Stimulated activated CD4-positive, alpha-beta T cell treated with anti-CD3 and anti-CD28 coated beads, Interleukin-15, amount 100 ng/mL, for 1 hour (primary cell): ENCODE measurements at places on chromosomes 1 and 21.

DNA sequence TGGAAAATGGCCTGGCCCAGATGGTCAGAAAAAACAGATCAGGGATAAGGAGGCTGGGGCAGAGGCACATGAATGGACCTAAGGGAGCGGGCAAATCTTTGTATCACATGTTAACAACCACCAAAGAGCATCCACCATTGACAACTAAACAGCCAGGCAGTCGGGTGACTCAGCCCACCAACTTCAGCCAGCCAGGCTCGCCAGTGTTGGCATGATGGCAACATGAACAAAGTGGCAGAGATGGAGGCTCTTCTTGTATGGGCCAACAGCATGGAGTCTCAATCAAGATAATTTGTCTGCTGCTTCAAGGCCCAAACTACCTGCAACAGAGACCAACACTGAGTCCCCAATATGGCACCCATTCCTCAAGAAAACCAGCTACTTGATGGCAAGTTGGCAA is 16.5 kb upstream of the KIAA1614 start:
- no peak for DNase-seq

GRCh38 chr1:185440877-185441276 is 123.8 kb upstream of the IVNS1ABP start:
- DNase-seq: no peak

GRCh38 chr1:99969260-99969728 is 502 bp upstream of the SLC35A3 start:
- no peak for DNase-seq

GRCh38 chr1:207892764-207893163 is 18.2 kb downstream of the CD34 start:
- no peak for DNase-seq

GRCh38 chr1:172779491-172779890 is 120.6 kb downstream of the FASLG start:
- DNase-seq: no peak

GRCh38 chr1:4939266-4939665 is 284.9 kb downstream of the AJAP1 start:
- no peak for DNase-seq

DNA sequence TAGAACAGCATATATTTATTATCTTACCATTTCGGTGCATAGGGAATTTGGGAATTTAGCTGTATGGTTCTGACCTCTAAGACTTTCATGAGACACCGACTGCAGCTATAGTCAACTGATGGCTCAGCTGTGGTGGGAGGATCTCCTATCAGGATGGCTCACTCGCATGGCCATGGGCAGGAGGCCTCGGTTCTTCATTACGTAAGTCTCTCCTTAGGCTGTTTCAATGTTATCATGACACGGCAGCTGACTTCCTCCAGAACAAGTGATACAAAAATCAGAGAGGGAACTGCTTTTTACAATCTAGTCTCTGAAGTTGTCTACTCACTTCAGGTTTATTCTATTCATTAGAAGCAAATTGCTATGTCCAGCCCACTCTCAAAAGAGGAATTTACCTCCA is 13.3 kb upstream of the CAPN8 start:
- DNase-seq: no peak

DNA sequence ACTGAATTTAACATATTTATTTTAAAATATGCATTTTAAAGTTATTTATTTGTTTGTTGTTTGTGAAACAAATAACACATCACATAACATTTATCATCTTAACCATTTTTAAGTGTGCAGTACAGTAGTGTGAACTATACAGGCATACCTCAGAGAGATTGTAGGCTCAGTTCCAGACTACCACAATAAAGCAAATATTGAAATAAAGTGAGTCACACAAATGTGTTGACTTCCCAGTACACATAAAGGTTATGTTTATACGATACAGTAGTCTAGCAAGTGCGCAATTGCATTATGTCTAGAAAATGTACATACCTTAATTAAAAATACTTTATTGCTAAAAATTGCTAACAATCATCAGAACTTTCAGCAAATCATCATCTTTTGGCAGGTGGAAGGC is 739.4 kb upstream of the ADGRL4 start:
- no peak for DNase-seq

DNA sequence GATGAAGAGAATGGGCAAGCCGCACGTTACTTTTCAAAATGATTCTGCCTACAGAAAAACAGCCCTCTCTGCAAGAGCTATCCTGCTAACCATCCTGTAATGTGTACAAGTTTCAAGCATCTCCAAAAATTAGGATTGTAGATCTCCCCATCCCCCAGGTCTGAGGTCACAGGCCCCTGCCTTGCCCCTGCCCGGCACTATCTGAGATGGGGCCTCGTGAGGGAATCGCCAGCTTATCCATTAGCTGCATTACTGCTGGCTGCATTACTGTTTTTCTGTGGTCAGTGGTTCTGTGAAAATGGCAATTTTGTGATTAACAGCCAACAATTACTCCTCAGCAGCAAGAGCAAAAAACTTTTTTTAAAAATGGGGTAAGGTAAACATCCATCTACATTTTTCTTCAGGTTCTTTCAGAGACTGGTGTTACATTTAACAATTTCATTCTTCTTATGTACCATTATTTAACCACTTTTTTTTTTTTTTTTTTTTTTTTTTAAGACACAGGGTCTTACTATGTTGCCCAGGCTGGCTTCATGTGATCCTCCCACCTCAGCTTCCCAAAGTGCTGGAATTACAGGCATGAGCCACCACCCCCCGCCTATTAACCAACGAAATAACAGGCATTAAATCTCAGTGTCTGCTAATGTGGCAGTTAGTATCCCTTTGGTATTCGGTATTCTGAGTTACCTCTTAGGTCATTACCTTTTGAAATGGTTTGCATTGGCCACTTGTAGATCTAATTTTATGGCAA is 83.8 kb downstream of the MRPL37 start:
- DNase-seq: no peak

DNA sequence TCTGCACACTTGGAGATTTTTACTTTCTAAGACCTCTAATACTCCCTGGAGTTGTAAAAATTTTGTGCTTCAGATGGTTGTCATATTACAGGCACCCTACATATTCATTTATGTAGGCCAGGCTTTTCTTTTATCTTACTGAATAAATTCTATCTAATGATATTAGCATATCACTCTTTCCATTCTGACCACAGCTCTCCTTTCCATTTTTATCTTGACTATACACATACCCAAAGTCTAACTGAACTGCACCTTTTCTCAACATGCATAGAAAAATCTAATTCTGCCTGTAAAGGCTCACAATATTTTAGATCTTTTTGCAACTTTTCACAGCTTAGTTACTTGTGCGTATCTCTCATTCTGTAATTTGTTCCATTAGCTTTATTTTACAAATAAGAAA is 52.7 kb upstream of the TSHB start:
- DNase-seq: no peak

- no peak for DNase-seq
Observed at GRCh38 chr1:239426821-239427475, 40.6 kb downstream of the CHRM3 start.

- DNase-seq: no peak
Observed at GRCh38 chr1:61157468-61157987, 75.2 kb downstream of the NFIA start.

DNA sequence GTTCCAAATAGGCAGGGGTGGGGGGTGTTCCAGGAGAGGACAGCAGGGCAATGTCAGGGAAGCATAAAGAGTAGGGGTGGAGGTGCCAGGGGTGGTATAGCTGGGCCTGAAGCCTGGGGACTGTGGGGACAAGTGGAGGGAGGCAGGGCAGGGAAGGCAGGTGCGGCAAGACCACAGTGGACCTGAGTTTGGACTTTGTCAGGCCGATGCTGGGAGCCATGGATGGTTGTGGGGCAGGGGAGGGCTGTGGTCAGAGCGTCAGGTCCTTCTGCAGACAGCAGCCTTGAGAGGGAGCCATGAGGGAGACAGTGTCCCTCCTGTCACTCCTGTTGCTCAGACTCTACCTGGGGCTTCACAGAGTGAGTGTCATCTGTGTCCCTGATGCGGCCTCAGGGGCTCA is 320.3 kb downstream of the PTPRU start:
- no peak for DNase-seq

GRCh38 chr1:57404884-57405283 is 19.0 kb downstream of the DAB1 start:
- DNase-seq: no peak

DNA sequence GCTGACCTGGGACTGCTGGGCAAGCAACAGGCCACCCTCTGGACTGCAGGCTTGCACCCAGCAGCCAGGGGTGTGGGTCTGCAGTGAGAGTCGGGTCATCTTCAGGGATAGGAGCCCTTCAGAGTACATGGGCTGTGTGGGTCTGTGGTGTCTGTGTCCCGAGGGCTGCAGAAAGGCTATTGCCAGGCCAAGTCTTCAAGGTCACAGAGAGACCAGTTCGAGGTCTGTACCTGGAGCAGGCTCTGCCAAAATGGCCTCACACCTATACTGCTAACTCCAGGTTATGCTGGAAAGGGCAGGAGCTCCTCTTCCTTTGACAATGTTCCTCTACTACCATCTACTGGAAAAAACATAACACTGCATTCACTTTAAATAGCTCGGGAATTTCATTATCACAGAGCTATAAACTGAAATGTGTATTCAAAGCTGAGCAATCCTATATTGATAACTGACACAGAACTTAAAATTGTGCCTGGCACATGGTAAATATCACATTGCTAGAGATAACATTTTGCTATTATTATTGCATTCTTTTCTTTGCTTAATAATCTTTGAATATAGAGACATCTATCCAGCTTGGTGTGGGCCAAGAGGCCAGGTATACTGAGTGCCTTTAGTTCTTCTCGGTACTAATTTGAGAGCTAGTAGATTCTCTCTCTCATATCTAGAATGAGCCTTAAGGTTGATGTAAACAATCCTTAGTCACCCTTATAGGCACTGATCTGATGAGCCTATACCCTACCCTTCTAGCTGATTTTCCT is 6.9 kb upstream of the DNAH14 start:
- DNase-seq: no peak

DNA sequence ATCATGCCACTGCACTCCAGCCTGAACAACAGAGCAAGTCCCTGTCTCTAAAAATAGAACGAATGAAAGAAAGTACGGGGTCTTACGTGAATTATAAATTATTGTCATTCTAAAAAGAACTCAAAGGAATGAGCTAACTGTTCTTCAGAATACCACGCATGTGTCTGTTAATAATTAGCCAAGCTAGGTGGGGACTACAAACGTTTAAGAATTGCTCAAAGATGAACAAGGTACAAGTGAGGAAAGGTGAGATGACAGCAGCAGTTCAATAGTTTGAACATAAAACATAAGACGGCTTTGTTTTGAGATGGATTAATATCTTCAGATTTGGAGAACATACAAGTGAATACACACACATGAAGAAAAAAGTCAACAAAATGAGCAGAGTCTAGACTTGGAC is 79.6 kb downstream of the UBR4 start:
- no peak for DNase-seq

GRCh38 chr1:225406976-225407725 is 20.7 kb downstream of the LBR start:
- DNase-seq: no peak

DNA sequence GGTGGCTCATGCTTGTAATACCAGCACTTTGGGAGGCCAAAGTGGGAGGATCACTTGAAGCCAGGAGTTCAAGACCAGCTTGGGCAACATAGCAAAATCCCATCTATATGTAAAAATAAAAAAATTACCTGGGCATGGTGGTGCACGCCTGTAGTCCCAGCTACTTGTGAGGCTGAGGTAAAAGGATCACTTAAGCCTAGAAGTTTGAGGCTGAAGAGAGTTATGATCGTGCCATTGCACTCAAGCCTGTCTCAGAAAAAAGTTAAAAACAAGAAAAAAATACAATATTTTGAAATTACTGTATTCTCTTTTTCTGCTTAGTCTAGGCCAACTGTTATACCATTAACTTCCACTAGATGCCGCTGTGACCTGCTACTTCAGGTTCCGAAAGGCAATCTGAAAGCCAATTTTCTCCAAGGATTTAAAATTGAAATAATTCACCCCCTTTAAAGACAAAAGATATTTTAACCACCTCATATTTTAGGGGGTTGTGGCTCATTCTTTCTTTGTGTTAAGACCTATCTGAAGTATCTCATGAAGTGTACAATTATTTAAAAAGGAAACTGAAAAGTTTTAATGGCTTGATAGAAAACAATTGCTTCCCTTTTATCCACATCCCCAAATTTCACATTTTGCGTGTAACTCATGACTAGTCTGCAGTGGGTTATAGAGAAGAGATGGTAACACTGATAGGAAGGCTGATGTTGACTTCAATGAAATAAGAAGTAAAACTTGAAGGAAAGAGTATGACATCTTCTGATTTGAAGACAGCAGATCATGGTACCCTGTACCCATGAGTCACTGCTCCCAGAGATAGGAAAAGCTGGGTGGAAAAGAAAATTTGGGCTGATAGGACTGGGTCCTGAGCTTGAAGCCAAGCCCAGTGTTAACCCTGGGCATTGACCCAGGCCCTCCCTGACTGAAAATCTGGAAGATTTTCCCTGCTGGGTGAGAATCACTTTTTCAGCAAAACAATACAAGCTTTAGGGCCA is 24.4 kb upstream of the CLDN14 start:
- no peak for DNase-seq

GRCh38 chr1:154992721-154993571 is 440 bp upstream of the LENEP start:
- no peak for DNase-seq

GRCh38 chr1:31693231-31693630 is 10.6 kb downstream of the COL16A1 start:
- DNase-seq: no peak

DNA sequence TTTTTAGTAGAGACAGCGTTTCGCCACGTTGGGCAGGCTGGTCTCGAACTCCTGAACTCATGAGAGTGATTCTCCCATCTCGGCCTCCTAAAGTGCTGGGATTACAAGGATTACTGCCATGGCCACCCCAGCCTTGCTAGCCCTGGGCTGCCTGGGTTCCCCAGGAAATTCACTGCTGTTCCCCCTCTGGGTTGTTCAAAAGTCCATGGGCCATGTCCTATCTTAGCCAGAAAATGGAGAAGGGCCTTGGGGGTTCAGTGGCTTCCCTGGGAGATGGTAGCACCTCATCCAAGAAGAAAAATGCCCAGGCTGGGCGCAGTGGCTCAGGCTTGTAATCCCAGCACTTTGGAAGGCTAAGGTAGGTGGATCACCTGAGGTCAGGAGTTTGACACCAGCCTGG is 20.9 kb downstream of the SLC26A9 start:
- no peak for DNase-seq

- no peak for DNase-seq
Observed at GRCh38 chr1:166040202-166040997, 126.4 kb downstream of the FAM78B start.

- no peak for DNase-seq
Observed at GRCh38 chr1:153447498-153448170, 12.8 kb downstream of the S100A7 start.
